Fibroblast of the conjunctiva (primary cell): ENCODE measurements at places on chromosomes 6 and 20.

DNA sequence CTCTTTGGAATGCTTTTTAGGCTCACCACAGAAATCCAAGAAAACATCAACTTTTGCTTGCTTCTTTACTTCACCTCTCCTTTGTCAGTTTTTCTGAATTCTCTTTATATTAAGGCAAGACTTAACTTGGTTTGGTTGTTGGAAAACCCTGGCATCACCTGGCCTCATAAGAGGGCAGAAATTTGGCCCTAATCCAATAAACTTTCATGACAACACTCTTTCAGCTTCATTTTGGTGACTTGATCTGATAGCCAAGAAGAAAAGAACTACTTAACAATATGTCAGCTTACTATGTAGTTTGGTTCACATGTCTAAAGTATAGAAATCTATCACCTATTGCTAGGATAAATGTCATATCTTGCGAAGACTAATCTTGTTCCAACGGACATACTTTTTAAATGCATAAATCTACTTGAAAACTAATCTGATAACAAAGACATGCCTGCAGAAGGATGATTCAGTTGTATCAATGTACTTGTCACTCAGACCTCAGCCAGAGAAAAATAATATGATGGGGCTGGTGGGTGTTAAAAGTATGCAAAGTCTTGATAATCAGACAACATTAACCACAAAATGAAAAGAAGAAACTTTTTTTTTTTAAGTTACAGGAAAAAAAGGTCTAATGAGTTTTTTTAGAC, 19.3 kb upstream of the HBS1L start:
- DNase-seq: no peak

GRCh38 chr6:147699637-147700036, 191.1 kb downstream of the SAMD5 start:
- DNase-seq: no peak

DNA sequence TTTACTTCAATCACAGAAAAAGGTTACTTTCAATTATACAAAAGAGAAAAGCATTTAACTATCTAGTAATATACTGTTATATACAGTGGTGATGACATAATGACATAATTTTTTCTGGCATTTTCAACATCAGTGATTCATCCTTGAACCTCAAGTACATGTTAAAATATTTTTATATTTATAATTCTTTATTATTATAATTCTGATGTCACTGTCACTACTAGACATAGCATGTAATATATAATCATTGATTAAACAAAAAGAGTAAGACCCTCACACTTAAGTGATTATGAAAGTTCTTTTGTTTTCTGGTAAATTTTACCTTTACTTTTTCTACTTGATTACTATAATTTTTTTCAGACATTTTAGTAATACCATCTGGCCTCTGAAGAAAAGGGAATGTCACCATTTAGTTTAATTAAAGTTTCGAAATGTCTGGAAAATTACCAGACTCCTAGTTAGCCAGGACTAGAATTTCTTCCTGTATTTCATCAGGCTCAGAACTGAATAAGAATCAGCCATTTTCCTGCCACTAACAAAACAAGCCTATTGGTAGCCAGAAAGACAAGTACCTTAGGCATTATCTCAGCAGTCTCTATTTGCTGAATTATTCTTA, 71.5 kb downstream of the FILIP1 start:
- no peak for DNase-seq

DNA sequence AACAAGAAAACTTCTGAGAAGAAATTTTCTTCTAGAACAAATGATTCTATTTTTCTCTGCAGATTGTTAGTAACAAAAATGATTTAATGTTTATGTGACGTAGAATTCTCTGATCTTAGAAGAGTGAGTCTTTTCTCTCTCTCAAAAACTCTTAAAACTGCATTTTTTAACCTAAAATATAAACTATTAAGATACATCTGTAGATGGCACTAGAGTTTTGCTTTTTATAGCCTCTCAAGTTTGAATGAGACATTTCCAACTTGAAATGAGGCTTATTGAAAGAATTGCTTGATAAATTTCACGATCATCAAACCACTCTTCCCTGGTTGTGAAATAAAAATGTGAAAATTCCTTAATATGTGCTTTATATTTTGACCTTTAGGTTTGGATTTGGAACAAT, 53.8 kb downstream of the PHF3 start:
- no peak for DNase-seq

DNA sequence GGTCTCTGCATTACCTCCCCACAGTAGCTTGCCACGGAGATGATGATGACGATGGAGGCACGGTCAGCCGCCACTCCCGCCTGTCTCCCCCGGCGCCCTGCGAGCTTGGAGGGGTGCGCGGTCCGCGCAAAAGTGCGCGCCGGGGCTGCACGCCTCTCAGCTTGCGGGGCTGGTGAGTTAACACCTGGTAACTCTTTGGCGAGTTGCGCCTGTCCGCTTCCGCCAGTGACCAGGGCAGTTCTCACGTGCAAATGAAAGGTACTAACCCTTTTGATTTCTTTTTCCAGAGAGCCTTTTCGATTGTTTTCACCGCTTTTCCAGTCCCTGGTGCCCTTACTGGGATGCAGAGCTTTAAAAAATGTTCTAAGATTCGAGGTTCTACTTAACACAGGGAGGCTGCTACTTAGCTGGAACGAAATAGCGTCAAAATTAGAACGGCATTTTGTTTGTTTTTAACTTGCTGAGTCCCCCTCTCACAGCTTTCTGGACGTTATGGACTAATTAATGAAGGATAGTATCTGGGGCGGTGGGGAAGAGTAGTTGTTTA, 6.2 kb downstream of the GRIK2 start:
- DNase-seq: no peak

DNA sequence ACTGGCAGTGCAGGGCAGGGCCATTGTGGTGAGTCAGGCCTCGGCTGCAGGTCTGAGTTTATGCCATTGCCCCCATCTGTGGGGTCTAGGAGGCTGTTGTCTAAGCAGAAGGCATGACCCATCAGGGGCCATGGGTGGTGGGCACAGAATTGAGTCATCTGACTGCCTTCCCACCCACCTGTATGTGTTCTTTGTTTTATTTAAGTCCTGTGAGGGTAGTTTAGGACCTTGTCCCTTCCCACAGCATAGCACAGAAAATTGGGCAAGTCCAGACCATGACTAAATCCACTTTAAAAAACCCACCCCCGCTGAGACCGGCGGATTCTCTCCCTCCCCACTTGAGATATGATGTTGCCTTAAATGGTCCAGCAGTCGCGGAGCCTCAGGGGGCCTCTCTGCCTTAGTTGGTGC, 40.3 kb downstream of the ERMARD start:
- no peak for DNase-seq

DNA sequence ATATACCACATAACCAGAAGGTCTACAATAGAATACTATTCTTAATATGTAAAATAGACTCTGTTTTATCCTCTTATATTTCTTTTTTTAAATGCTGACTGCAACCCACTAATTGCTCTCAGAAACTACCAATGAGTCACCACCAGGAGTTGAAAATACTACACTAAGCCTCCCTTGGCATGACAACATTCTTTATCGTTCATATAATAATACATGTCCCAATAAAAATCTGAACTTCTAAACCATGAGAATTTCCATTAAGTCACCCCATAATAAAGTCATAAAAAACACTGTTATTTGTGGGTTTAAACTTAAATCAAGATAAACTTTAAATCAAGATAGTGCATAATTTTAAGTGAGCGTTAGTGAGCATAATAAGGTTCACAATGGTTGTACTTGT, 4.2 kb downstream of the HACE1 start:
- no peak for DNase-seq

DNA sequence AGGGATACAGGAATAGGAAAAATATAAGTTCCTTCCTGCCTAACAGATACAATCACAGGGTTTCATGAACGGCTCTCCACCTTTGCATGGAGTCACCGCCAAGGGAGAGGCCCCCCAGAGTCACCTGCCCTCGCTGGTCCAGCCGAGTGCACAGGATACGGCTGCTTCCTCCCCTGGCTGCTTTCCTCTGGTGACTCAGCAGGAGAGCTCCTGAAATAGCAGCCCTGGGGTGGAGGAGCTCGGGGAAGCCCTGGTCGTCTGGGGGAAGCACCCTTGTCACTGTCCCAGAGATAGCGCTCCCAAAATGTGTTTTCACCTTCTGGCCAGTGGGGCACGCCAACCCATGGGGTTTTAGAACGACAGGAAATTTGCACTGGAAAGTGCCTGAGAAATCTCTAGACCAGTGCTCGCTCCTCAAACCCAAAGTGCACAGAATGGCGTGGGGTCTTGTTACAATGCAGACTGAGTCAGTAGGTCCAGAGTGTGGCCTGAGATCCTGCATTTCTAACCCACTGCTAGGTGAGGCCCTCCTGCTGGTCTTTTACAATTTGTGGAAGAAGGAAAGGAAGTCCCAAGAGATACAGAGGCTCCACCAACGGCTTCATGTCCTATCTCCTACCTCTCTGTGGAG, 35.9 kb upstream of the FAM50B start:
- no peak for DNase-seq

DNA sequence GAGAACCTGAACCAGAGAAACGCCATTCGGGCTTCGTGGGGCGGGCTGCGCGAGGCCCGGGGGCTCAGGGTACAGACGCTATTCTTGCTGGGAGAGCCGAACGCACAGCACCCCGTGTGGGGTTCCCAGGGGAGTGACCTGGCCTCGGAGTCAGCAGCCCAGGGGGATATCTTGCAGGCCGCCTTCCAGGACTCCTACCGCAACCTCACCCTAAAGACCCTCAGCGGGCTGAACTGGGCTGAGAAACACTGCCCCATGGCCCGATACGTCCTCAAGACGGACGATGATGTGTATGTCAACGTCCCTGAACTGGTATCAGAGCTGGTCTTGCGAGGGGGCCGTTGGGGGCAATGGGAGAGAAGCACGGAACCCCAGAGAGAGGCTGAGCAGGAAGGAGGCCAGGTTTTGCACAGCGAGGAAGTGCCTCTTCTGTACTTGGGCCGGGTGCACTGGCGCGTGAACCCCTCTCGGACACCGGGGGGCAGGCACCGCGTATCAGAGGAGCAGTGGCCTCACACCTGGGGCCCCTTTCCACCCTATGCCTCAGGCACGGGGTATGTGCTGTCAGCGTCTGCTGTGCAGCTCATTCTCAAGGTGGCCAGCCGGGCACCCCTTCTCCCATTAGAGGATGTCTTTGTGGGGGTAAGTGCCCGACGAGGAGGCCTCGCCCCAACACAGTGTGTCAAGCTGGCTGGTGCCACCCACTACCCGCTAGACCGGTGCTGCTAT, 904 bp downstream of the B3GALT4 start:
- DNase-seq: no peak

- DNase-seq: no peak
Observed at GRCh38 chr6:144633886-144634285, 348.8 kb downstream of the UTRN start.

DNA sequence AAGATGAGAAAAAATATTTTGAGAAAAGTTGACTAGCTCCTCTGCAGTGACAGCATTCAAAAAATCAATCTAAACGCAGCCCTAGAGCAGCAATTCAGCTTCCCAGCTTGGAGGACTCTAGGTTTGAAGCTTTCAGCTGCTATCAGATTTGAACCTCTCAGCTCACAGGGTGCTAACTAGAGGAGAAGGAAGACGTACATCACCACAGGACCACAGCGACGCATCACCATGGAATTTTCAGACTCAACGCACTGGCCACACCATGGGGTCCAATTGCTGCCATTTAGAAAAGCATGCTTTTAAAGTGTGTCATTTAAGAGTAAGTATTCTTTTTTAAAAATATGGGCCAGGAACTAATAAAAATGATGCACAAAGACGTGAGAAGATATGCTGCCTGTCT, 45.0 kb upstream of the FUCA2 start:
- no peak for DNase-seq

DNA sequence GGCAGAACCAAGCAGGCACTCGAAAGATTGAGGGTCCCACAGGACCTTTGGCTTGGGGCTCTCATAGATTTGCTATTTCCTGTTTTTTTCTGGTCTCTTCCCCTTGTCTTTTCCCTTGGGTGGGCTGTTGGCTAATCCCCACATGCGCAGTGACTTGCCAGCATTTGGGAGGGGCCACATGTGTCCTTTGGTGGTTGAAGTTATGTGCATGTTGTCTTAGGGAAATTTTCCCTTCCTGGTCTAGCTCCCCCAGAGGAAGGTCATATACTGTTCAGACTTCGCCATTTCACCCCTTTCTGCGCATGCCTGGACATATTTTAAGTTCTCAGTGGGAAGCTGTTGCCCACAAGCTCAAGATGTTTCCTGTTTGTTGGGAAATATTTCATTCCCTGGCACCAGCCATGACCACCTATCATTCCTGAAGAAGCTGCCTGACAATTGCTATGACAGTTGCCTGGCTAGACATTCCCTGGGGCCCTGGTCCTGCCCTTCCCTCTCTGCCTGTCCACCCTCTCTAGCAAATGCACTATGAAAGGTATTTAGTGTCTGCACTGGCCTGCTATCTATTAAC, 156.2 kb upstream of the THBS2 start:
- DNase-seq: no peak

GRCh38 chr6:107973594-107973993, 15.6 kb upstream of the SEC63 start:
- DNase-seq: no peak

DNA sequence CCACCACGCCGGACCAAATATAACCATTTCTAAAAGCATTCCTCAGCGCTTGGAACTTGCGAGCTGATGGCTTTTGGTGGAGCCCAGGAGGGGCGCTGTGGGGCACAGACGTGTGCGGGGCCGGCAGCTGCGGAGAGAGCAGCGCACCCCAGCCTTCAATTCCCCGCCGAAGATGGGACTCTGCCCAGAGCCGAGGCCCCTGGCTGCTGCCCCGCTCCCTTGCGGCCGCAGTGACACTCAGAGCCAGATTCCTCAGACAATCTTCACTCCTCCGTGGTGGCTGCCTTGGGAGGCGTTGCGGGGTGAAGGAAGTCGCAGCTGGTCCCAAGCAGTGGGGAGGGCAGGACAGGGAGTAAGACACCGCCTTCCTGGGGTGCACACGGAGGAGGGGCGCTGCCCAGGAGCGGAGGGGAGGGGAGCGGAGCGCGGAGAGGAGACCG, 87.7 kb downstream of the TMEM242 start:
- peak; percentile 20 for DNase-seq

DNA sequence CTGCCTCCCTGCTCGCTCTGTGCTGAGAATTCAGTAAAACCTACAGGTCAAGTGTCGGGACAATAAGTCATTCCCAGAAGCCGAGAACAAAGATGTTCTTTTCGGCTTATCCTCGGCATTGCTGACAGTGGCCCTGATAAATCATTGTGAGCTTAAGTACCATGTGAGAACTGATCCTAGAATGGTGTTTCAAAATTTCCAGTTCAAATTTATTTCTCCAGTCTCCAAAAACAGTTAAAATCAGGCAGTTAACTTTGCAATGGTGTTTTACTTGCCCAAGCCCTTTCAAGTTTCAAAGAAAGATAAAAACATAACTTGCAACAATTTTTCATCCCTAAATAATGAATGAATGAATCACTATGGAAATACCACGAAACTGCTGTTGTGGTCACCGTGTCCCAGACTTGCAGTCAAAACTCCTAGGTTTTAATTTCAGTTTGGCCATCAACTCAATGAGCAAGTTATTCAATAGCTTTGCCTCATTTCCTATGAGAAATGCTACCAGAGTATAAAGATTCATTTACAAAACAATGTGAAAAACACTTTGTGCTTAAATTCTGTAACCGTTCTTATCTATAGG, 4.3 kb downstream of the ATP5F1E start:
- no peak for DNase-seq

DNA sequence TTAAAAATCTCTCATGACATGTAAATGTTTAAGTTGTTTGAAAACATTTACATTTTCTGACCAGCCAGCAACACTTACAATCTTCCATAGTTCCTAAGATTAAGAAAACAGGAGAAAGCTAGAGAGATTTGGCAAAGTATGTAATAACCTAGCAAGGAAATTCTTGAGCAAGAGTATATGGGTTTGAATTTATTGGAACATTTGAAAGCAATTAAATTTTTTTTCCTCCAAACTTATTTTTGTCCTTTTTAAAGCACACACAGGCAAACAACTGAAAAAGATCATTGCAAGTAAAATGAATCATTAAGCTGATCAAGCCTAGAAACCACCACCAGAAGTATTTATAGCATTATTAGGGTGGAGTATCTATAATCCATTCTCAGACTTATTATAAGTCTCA, 20.1 kb upstream of the ZNF217 start:
- no peak for DNase-seq
